ENCODE measurements at places on chromosomes 5 and 9.

DNA sequence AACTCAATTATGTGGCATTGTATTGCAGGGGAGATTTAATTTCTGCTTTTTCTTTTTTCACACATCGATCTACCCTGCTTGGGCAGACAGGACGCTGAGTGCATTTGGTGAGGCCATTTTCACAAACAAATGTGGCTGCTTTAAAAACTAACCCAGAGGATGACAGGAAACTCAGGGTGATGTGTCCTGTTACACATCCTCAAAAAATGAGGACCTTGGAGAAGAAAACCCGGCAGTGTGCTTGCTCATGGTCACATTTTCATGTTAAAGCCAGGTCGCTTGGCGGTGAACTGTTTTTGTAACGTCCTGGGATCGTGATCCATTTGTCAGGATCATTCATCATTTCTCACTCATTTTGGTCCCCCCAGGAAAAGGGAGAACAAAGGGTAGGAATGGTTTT, 478.3 kb upstream of the ADAMTS16 start:
- DNase-seq, result peak; percentile 35

GRCh38 chr9:127554966-127555839, 56.9 kb upstream of the STXBP1 start:
- DNase-seq, result no peak

DNA sequence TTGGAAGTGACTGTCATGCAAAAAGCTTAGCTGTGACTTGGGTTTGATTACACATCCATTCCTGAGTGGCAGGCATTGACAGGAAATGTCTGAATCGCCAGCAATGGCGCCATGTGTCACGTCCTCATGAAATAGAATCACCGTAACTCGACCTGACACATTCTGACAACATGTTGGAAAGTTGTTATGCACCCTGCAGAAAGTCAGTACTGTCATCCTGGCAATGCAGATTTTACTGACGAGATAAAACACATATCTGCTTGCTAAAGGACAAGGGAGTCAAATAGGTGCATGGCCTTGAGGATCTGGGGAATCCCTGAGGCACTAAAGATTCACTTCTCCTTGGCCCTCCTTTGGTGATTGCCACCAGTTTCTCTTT, 344.2 kb downstream of the SPATA31D1 start:
- no peak for DNase-seq

- no peak for DNase-seq
Observed at GRCh38 chr5:147752666-147753290, 29.8 kb downstream of the JAKMIP2 start.

- no peak for DNase-seq
Observed at GRCh38 chr5:33937707-33938506, 1.7 kb downstream of the RXFP3 start.

DNA sequence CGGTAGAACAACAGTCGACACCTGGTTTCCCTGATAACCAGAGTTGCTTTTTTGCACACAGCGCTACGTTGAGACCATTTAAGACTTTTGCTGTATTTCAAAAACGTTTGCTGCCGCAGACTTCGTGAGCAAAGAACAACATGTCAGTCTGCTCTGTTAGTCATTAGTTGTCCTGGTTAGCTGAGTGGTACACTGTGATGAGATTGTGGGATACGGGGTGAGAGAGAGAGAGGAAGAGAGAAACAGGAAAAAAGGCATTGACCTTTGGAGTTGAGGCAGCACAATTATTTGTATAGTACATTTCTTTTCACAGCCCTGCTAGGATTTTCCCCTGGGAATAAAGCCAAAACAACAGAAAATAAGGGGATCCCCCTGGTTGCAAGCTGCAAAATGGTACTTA, 306.1 kb upstream of the WWC1 start:
- DNase-seq, result no peak

DNA sequence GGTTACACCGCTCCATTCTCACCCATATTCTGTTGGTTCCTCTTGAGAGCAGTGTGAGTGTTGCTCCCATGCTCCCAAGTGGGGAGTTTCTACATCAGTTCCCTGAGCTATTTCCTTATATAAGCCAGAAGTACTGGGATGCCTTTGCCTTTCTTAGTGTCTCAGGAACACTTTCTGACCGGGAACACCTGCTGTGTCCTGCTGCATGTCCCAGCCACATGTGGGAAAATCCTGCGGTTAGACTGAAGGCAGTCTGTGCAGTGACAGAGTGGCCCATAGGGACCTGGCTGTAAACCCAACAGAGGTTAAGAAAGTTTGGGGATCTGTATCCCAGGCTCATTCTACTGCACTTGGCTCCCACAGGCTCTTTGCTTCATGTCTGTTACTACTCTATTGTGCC, 126.0 kb downstream of the EGFLAM start:
- no peak for DNase-seq

- DNase-seq, result no peak
Observed at GRCh38 chr9:19965336-19965735, 176.5 kb upstream of the SLC24A2 start.

GRCh38 chr9:114571391-114571790, 16.2 kb upstream of the ATP6V1G1 start:
- DNase-seq, result no peak

- DNase-seq, result no peak
Observed at GRCh38 chr9:120014796-120015195, 565.2 kb downstream of the CDK5RAP2 start.

DNA sequence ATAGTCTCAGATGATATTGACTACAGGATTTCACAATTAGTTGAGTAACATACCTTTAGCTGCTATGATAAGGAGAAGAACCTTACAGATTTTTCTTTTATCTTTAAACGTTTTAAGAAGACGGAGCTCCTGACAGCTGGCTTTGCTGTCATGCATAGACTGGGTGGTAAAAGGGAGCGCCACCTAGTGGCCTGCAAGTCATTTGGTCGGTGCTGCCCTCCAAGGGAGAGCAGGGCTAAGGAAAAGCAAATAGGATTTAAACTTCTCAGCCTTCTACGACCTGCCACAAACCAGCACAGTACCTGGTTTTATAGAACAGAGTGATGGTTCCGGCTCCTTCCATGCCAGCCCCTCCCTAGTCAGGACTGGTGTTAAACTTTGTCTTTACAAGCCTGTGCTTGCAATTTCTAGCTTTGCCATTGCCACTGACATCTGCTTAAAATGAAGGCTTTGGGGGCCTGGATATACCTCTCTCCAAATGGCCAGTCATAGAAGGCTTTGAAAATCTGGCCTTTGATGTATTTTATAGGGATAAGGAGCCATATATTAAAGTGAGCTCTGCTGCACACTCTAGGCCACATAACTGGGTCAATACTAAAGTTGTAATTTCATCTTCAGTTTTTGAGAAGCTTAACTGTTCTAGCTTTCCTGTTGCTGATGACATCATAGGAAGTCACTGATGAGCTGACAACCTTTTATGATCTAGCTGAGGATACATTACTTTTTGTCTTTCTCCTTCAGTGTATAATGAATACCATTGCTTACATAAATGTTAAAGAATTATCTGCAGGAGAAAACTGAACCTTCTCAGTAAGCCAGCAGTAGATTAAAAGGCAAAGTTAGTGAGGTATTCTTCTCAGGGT, 31.1 kb upstream of the ADAMTSL1 start:
- DNase-seq, result peak; percentile 72

- no peak for DNase-seq
Observed at GRCh38 chr5:171852255-171852681, 66.7 kb downstream of the SMIM23 start.

DNA sequence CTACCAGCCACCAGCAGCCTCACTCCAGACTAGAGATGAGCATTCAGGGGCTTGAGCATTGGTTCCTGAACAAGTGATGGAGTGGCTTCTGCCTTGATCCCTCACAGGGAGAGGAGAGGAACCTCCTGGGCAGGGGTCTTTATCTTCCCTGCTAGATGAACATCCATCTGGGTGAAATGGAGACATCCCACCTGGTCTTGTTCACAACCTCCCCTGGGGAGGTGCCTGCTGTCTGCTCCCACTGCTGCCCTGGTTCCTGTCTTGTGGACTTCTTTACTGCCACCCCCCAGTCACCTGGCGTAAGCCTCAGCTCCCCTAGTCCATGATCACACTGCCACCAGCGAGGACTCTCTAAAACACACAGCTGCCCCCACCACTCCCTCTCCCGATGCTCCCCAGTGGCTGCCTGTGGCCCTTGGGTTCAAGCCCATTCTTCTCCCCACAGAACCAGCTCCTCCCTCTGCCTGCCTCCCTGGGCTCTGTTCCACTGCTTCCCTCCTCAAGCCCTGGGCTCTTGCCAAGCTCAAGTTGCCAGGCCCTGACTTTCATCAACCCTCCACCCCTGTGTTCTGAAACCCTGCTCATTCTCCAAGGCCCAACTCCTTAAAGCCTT, 51.5 kb downstream of the COL15A1 start:
- DNase-seq, result no peak

- no peak for DNase-seq
Observed at GRCh38 chr5:111697881-111698757, 58.9 kb downstream of the NREP start.

DNA sequence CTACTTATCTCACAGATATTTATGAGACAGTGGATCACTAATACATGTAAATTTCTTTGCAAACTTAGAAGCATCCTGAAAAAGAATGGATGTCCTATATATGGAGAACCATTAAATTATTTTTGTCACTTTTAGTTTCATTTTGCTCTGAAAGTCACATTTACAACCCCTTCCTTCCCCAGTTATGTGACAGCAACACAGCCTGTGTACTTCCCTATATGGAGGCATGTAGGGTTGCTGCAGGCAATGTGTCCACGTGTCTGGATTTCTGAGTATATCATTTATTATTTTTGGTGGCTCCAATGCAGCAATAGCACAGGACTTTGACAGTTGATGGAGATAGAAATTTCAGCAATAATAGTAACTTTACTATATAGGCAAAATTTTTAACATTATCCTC, 156.4 kb downstream of the ST8SIA4 start:
- DNase-seq, result no peak

DNA sequence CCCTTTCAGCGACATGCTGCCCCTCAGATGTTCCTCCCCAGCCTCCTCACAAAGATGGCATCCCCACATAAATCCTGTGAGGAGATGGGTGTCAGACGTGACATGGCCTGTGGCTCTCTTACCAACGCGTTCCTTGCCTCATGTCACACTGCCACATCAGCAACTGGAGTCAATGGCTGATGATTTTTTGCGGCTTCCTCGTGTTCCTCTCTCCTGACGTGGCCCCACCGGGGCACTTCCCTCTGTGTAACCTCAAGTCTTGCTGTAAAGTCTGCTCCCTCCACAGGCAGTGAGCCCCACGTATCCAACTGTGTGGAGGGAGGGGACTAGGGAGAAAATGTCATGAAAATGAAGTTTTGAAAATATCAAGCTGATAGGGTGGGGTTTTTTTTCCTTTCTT, 53.2 kb upstream of the SHISAL2B start:
- DNase-seq, result no peak

DNA sequence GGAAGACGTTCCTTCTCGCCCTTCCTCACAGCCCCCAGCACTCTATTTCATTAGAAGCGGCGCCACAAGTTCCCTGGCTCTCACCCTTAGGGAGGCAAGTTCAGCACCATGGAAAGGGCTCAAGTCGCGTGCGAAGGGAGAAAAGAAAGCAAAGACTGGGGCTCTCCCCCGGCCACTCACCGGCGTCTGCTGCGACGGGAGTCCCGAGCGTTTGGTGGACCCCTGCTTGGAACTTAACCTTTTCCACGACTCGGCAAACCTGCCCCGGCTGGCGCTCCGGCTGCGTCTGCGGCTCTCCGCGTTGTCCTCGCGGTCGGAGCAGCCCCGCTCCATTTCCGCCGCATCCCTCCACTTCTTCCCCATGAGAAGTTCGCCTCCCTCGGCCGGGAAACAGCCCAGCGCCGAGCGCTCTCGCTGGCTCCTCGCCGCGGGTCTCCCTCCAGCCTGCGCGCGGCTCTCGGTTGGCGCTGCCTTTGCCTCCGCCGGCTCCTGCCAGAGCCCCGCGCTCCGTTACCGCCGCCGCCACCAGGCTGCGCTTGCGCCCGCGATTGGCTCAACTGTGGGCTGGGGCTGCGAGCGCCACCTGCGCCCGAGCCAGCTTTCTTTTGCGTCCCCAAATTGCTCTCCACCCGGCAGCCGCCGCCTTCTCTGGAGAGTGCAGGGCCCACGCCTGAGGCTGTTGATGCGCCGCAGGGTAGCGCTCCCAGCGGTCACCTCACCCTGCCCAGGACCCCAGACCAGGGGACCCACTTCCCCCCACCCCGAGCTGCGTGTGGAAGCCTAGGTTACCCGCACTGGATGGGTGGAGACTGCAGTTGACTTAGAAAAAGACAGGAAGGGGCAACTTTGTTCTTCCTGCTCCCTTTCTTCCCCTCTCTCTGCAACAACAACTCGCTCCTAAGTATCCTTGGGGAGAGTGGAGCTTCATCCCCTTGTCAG, 321.6 kb downstream of the CEMIP2 start:
- peak; percentile 38 for DNase-seq

DNA sequence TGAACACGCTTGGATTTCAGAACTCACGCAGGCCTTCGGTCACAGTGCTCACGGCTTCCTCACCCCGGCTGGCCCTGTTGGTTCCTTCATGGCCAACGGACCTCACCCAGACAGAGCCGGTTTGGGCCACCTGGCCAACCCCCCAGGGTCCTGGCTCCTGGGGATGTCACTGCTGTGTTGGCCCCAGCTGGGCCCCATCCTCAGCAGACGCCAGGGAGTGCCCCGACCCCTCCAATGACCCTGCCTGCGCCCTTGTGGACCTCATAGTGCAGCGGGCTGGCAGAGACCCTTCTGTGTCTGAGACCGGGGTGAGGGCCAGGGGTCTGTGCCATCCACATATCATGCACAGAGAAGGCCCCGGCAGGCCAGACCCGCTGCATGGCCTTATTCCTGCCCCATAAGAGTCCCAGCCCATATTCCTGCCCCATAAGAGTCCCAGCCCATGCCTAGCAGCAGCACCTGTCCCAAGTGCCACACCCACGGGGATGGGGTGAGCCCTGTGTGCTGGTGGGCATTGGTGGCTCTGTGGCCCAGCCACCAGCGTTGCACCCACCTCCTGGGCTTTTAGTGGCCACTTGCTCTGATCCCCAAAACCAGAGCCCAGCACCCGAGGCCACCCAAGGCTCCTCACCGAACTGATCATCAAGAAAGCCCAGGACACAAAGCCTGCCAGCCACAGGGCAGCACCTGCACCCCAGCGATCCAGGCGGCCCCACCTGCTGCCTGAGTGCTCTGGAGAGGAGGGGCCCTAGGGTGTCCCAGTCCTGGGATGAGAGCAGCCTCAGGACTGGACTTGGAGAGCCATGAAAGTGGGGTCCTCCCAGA, 1.3 kb upstream of the LPCAT1 start:
- no peak for DNase-seq

- DNase-seq, result no peak
Observed at GRCh38 chr9:124040935-124041816, 29.6 kb downstream of the LHX2 start.

DNA sequence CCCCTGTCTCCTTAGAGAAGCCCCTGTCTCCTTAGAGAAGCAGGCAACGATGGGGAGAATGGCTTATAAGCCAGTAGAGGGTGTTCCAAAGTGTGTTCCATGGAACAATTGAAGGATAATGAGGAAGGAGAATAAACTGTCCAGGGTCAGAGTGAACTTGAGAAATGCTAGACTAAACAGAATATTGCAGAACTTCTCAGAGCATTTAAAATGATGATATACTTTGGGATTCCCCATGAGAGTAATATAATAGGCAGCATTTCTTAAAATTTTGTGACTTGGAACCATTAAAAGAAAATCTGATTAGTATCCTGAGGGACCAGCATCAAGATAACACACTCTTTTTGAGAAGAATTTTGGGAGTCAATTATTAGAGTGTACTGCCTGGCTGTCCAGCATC, 116.8 kb downstream of the PBX3 start:
- DNase-seq, result no peak

GRCh38 chr5:122701640-122702523, 73.0 kb upstream of the SNX2 start:
- no peak for DNase-seq
